ENCODE measurements at places on chromosomes 2 and 18. TPM values are rescaled to one million over a fixed set of nuclear protein-coding genes. Genes with fewer than 3 reads are reported as not detected.
A peak's percentile ranks its signal among the peaks of the same experiment; 100 is the strongest.

ZC3H8 gene
- 26.8 TPM for total RNA-seq

ZNG1B gene
- 41.3 TPM for total RNA-seq

FAM124B gene
- 0.52 TPM for total RNA-seq

PMAIP1 gene
- total RNA-seq = 83.4 TPM

C2orf72 gene
- 2.3 TPM for total RNA-seq

HJURP gene
- 78.1 TPM for total RNA-seq

ACVR2A gene
- 1.9 TPM for total RNA-seq

RAB27B gene
- total RNA-seq = not detected

ST8SIA5 gene
- total RNA-seq = not detected

TMEM37 gene
- not detected for total RNA-seq

RAPH1 gene
- 1.9 TPM for total RNA-seq

UGT1A1 gene
- not detected for total RNA-seq

GRCh38 chr2:151180123-151180522 lies 81.5 kb downstream of the RBM43 start:
- DNase-seq = no peak

GRCh38 chr18:63476668-63477067 lies at the start of gene SERPINB5:
TSS of gene SERPINB5 (plus strand) at chr18:63476958. CDS start at chr18:63484429, 7,471 bp downstream.
- DNase-seq = no peak

DNA sequence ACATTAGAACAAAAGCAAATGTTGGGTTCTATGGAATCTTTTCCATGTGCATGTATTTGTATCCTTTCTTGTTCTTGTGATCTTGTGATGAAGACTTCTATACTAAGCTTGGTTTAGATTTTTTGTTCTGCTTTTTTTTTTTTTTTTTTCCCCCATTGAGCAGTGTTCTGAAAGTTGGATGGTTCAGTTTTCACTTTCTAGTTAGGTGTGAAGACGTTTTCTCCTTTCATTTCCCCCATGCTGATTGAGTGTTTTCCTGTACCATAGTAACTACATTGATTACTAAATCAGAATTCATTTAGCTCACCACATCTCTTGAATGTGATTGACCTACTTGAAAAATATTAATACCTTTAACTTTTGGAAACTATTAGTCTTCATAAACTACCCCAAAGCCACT lies 34.1 kb downstream of the NOP58 start:
- no peak for DNase-seq

GRCh38 chr2:2735041-2735440 lies 404.0 kb upstream of the MYT1L start:
- DNase-seq = no peak

DNA sequence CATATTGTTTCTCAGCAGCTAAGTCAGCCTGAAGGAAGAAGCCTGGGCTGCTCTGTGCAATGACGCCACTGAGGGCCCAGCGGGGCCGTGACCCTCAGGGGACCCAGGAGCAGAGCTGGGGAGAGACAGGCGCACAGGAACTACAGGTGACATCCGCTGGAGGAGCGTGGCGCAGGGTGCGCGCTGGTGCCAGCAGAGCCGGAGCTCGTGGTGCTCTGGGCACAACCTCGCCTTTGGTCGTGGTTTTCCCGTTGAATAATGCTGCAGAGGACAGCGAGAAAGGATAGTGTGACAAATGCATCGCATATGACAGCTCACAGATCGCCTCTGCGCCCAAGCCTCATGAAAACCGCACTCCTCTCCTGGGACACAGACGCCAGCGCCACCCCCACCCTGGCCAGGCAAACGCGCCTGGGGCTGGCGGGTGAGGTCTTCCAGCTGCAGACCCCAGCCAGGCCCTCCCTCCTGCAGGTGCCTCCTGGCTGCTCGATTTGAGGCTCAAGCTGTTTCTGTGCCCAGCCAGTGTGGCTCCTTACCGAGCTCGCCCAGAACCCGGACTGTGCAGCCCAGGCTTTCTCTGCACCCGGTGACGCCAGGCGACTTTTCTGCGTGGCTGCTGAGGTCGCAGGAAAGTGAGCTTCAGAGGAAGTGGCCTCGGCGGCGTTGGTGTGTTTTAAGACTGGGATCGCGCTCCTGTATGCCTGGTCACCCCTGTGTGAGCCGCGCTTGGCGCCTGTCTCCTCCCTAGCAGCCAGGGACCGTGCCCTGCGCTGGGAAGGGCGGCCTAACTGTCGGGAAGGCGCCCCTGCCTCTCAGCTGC lies 583.1 kb upstream of the HS6ST1 start:
- DNase-seq = no peak

DNA sequence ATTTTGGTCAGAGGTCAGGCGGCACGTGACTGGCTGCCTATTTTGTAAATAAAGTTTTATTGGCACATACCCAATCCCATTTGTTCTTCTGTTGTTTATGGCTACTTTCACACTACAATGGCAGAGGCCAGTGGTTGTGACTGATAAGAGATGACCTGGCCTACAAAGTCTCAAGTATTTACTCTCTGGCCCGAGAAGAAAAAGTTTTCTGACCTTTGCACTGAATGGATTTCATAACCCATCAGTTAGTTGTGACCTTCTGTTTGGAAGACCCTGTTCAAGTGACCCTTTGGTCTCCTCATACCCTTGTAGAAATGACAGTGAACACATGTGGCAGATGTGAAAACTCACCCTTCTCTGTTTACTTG lies 121.4 kb upstream of the MGAT5 start:
- DNase-seq = no peak

DNA sequence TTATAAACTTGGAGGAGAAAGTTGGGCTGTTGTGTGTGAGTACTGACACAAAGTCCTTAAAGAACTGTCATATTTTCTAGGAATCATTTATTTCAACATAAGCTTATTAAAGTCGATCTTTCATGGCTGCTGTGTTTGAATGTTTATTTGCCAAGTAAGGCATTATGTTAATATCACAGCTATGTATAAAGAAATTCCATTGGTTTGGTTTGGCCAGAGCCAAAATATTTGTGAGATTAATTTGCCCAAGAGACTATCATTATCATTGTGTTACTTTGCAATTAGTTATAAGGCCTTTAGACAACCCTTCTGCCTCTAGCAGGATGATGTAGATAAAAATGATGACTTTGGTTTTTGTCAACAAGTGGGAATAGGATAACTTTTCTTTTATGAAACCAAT lies 240.6 kb upstream of the NT5C1B start:
- no peak for DNase-seq

- DNase-seq = no peak
These were observed 16.9 kb upstream of the TUBB6 start for GRCh38 chr18:12291161-12291560.

- DNase-seq = no peak
These were observed 41.4 kb upstream of the TRIB2 start for GRCh38 chr2:12675352-12675795.

GRCh38 chr2:37059841-37060240 lies 24.3 kb downstream of the HEATR5B start:
- DNase-seq = no peak

DNA sequence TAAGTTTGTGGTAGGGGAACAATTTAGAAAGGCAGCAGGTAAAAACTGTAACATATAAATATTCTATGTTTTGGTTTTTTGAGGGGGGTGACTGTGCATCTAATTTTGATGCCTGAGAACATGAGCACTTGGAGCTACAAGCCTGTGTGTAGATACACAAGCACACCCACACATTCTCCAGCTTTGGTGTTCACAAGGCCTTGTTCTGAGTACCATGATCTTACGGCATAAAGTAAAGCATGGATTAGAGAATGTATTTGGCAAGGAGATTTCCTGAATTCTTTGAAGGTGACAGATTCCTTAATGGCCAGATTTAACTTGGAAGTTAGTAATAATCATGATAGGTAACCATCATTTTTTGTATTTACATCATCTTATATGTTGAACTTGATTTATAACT lies 42.7 kb downstream of the MAP3K20 start:
- DNase-seq = no peak

DNA sequence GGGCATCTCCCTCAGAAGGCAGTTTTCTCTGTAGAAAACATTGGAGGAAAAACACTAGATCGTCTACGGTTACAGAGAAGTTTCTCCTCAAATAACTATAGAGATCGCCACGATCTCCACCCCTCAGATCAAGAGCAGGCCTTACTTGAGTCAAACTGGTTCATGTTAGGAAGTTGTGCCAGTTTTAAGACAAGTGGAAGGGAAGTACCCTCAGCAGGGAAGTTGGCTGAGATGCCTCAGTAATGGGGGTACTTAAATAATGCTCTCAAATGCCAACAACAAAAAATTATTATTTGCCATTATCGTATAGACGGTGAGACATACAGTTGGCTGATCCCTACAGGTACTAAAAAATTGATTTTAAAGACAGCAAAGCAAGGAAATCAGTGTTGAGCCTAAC lies 8.2 kb upstream of the SMAD7 start:
- DNase-seq = no peak

DNA sequence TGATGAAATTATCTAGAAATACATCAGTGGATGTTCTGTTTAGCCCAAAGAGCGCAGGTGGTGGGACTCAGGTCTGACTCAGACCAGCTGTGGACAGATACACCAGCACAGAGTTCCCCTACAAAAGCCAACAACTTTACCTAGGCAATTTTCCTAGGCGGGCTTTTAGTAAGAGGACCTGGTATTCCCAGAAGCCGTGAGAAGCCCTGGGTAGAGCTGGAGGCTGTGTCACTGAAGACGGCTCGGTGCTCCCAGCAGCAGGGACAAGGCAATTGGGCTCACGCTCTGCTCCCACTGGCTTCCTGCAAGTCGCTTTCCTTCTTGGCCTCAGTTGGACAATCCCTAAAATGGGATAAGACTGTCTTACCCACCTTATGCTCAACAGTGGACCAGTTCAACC lies 41.1 kb downstream of the TPO start:
- DNase-seq = no peak

DNA sequence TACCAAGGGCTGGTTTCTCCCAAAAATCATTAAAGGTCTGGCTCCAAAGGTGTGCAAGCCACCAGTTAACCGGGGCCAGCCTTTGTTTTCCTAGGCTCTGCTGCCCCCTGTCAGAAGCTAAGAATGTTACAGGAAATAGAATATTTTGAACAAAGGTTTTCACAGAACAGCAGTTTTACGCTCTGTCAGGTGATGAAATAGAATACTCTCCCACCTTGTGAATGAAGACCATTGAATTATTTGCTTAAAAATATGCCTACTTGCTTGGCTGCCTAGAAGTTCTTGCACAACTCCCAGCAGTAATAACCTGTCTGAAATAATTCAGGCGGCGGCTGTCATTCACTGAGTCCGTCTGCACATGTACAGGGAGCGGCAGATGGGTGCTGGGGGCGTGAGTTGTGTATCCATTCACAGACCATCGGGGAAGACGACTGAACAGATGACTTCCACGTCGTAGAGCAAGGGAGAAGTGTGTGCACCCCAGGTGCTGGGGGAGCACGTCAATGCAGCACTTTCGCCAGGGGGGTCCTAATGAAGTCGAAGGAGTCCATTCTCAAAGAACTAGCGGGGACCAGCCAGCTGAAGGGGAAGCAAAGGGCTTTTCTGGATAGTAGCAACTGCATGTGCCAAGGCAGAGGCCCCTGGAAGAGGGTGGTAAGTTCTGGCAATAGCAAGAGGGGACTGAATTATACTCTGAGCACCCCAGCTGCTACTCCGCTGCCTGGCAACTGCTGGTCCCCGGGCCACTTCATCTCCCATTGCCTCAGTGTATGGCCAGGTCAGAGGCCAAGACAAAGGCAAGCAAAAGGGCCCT lies 56.1 kb downstream of the SF3B1 start:
- DNase-seq = peak; percentile 64

GRCh38 chr2:238912228-238912915 lies 64.5 kb downstream of the TWIST2 start:
- DNase-seq = no peak

GRCh38 chr18:26383454-26384270 lies 157.4 kb downstream of the TAF4B start:
- DNase-seq = no peak

DNA sequence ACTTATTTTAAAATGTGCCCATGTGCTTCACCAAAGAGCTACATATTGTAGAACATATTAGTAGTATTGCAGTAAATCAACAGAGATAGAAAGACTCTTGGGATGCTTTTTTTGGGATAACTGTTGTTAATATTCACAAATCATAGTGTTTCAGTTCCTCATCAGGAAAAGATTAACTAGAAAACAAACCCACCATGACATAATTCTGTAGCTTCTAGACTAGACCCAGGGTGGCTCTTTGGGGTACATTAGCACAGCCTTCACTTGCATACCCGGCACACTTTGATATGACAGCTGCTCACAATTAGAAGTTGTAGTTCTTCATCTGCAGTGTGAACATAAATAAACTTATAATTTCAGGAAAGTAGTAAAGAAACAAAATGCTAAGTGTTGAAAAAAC lies 154.2 kb downstream of the ATP9B start:
- no peak for DNase-seq

DNA sequence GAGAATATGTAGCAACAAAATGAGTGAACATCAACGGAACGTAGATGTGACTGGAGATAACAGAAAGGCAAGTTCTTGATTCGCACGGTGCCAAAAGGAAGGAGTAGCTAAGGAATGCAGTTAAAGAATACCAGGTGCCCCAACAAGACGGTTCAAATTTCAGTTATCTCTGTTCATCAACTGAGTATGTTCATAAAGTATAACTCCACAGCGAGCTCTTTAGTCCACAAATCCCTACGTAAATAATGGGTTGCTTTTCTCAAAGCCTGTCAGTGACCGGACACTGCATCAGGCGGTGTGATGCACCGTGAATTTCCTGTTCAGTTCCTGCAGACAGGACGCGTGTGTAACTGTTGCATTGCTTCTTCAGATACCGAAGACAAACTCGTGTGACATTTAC lies 91.8 kb downstream of the NOL10 start:
- DNase-seq = no peak

Data from activated naive CD8-positive, alpha-beta T cell treated with anti-CD3 and anti-CD28 coated beads for 36 hours (primary cell).